GM12864 (cell line): ENCODE measurements at places on chromosomes 6 and 20.

GRCh38 chr6:26097268-26097875 is 10.1 kb downstream of the HFE start:
- no peak for DNase-seq

- DNase-seq, result no peak
Observed at GRCh38 chr20:10263385-10264165, 44.9 kb downstream of the SNAP25 start.

- DNase-seq, result no peak
Observed at GRCh38 chr20:37072293-37073196, 23.3 kb downstream of the RBL1 start.

DNA sequence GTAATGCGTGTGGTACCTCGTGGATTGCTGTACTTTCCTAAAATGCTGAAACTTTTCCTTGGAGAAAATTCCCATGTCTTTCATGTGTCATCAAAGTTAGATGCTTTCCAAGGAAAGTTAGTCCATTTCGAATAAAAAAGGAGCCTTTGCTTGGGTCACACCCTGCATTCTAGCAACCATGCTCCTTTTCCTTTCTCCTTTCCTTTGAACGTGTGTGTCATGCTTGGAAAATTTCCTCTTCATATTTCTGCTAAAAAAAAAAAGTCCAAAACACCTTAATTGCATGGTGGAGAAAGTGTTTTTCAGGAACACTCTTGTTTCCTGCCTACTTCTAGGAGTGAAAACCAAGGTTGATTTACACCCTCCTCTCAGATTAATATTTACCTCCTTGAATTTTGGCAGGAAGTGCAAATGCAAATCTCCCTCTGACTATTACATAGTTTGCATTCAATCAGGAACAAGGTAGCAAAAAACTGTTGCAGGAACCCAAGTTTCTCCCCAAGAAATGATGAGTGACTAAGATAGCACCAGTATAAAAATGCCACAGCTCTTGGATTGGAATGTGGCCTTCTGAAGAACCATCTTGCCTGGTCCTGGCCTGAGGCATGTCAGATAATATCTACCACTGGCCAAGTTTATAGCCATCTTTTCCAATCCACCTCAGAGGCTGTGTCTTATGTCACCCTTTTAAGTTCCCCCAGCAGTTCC is 590.6 kb downstream of the QKI start:
- no peak for DNase-seq

GRCh38 chr6:150967381-150967780 is 101.9 kb downstream of the MTHFD1L start:
- no peak for DNase-seq

DNA sequence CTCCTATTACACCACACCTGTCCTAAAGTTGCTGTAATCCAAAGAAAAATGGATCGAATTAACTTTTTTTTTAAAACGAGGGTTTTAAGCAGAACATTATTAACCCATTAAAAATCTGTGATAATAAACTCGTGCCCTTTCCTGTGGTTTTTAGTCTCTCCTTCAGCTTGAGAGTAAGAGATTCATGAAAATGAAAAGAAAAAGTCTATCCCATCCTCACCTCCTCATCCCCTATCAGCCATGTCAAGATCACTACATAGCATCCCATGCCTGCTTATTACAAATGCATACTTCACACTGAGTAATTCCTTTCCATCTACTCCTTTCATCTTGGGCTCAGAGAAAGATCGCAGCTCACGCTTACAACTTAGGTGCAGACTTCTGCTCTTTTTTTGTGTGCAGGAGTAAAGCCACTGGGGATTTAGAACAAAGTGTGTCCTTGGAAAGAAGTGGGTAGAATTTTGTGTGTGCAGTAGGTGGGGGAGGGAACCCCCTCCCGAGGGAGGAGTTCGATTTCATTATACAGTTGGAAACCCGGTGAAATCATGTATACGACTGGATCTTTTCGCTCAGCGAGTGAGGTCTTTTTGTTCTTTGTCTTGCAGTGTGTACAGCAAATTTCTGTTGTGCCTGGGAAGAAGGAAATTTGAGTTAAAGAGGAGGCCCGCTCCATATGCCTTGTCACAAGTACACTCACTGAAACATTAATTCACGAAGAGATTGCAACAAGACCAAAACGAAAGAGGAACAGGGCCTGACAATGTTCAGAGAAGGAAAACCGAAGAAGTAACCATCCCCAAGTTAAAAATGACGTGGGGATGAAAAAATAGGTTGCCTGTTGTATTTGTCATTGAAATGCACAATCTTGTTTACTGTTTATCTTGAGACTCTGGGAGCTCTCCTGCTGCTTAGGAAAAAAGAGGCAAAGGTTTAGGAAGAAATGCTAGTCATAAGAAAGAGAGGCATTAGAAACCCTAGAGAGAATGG is 146.5 kb upstream of the ZNF217 start:
- no peak for DNase-seq
